ENCODE measurements at places on chromosomes 2 and 18.

- H3K27me3 ChIP-seq: no peaks in the 10 kb centered on the region
- H3K27ac ChIP-seq: no peak overlapping the region
- no peak for DNase-seq
- no peaks in the 10 kb centered on the region for H3K4me1 ChIP-seq
These were observed 13.1 kb upstream of the PPP1R1C start for GRCh38 chr2:181972431-181973170.

GRCh38 chr2:235268535-235268934, 225.3 kb upstream of the AGAP1 start:
- no peaks in the 10 kb centered on the region for H3K27me3 ChIP-seq
- no peak overlapping the region for H3K27ac ChIP-seq
- H3K36me3 ChIP-seq: no peaks in the 10 kb centered on the region
- no peak overlapping the region for H3K4me3 ChIP-seq

DNA sequence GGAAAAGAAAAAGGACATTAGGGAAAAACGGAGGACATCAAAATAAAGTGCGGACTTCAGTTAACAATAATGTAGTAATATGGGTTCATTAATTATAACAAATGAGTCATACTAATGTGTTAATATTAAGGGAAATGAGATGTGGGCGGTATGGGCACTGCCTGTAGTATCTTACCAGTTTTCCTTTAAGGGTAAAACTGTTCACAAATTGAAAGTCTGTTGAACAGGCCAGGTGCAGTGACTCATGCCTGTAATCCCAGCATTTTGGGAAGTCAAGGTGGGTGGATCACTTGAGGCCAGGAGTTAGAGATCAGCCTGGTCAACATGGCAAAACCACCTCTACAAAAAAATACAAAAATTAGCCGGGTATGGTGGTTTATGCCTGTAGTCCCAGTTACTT, 56.8 kb upstream of the PMAIP1 start:
- DNase-seq: no peak
- H3K4me3 ChIP-seq: no peak overlapping the region
- H3K27me3 ChIP-seq: no peaks in the 10 kb centered on the region

- H3K36me3 ChIP-seq: no peaks in the 10 kb centered on the region
- H3K4me1 ChIP-seq: peaks cover 25% of the 10 kb centered on the region
These were observed 38.7 kb downstream of the INPP4A start for GRCh38 chr2:98483257-98483861.

DNA sequence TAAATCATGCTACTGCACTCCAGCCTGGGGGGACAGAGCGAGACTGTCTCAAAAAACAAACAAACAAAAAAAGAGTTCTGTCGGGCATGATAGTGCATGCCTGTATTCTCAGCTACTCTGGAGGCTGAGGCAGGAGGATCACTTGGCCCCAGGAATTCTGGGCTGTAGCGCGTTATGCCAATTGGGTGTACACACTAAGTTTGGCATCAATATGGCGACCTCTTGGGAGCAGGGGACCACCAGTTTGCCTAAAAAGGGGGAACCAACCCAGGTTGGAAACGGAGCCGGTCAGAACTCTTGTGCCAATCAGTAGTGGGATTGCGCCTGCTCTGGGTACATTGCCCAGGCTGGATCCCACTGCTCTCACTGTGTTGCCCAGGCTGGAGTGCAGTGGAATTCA, 49.7 kb downstream of the SDC1 start:
- H3K4me1 ChIP-seq: peaks cover 10% of the 10 kb centered on the region
- no peak for DNase-seq
- H3K27me3 ChIP-seq: no peaks in the 10 kb centered on the region
- H3K4me3 ChIP-seq: no peak overlapping the region

- no peak overlapping the region for H3K4me3 ChIP-seq
- H3K4me1 ChIP-seq: no peaks in the 10 kb centered on the region
- DNase-seq: no peak
- no peaks in the 10 kb centered on the region for H3K36me3 ChIP-seq
These were observed 236.3 kb downstream of the ACKR3 start for GRCh38 chr2:236805800-236806531.

DNA sequence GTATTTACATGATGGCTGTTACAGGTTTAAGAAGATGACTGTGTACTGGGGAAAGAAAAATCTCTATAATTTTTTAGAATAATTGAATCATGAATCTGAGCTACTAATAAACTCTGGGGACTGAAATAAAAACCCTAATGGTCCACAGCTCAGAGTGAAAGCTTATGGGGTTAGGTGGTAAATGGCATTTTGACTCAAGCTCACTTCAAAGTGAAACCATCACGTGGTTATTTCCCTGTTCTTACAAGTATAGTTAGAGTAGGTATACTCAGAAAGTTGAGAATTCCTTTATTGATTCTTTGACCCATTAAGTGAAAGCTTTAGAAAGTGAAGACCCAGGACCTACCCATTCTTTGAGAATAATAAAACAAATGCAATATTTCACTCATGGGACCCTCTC, 626.2 kb upstream of the SETBP1 start:
- H3K4me3 ChIP-seq: no peak overlapping the region
- no peak overlapping the region for H3K27ac ChIP-seq
- H3K4me1 ChIP-seq: no peaks in the 10 kb centered on the region
- H3K27me3 ChIP-seq: no peaks in the 10 kb centered on the region

GRCh38 chr2:188787658-188788240, 186.4 kb upstream of the COL3A1 start:
- H3K4me1 ChIP-seq: peaks cover 9% of the 10 kb centered on the region
- no peak for DNase-seq
- H3K27me3 ChIP-seq: no peaks in the 10 kb centered on the region
- no peak overlapping the region for H3K27ac ChIP-seq

DNA sequence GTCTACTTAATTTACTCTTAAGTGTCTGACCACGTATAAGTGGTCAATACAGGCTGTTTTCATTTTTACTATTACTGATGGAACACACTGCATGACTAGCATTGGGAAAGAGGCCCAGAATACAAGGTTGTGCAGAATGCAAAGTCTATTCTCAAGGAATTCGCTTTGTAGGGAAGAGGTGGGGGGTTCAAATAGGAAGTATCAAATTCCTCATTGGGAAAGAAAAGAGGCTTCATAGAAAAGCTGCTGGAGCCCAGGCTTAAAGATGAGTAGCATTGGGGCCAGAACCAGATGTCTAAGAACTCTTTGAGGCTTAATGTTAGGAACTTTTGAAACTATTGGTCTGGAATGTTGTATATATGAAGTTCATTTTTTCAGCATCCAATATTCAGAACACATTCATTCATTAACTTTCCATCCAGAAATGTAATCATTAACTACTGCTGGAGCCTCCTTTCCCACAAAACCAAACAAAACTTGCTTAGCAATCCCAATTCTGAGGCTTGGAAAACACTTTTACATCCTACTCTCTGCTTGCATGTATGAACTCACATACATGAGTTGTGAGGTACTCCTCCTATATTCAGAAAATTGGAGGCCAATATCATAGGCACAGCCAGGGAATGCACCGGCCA, 994 bp upstream of the LRATD1 start:
- H3K27ac ChIP-seq: no peak overlapping the region
- peaks cover 9% of the 10 kb centered on the region for H3K4me1 ChIP-seq
- H3K27me3 ChIP-seq: no peaks in the 10 kb centered on the region
- DNase-seq: no peak
- H3K36me3 ChIP-seq: no peaks in the 10 kb centered on the region

GRCh38 chr2:16617282-16618266, 48.1 kb downstream of the CYRIA start:
- no peaks in the 10 kb centered on the region for H3K36me3 ChIP-seq
- H3K27me3 ChIP-seq: no peaks in the 10 kb centered on the region
- peak; percentile 35 for DNase-seq
- peak overlapping the region; percentile 22 for H3K27ac ChIP-seq
- H3K4me3 ChIP-seq: no peak overlapping the region

- H3K4me1 ChIP-seq: no peaks in the 10 kb centered on the region
- DNase-seq: no peak
- no peaks in the 10 kb centered on the region for H3K36me3 ChIP-seq
- no peaks in the 10 kb centered on the region for H3K27me3 ChIP-seq
- H3K4me3 ChIP-seq: no peak overlapping the region
These were observed 203.4 kb upstream of the RND3 start for GRCh38 chr2:150690870-150691269.

DNA sequence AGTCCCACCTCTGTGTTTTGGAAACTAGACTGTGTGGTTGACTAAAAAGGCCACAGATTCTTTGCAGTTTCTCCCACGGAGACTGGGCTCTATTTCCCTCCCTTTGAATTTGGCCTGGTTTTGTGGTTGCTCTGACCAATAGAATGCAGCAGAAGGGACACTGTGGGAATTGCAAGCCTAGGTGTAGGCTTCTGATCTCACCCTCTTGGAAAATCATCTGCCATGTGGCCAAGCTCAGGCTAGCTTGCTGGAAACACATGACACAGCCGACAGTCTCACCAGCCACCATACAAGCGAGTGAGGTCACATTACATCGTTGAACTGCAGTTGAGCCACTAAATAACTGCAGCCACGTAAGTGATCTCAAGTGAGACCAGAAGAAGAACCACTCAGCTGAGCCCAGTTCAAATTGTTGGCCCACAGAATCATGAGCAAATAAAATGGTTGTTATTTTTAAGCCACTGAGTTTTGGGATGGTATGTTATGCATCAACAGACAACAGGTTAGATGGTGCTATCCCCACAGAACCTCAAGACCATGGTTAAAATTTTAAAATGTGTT, 319.1 kb upstream of the MEX3C start:
- no peaks in the 10 kb centered on the region for H3K4me1 ChIP-seq
- H3K36me3 ChIP-seq: no peaks in the 10 kb centered on the region
- no peak overlapping the region for H3K27ac ChIP-seq
- H3K4me3 ChIP-seq: no peak overlapping the region

DNA sequence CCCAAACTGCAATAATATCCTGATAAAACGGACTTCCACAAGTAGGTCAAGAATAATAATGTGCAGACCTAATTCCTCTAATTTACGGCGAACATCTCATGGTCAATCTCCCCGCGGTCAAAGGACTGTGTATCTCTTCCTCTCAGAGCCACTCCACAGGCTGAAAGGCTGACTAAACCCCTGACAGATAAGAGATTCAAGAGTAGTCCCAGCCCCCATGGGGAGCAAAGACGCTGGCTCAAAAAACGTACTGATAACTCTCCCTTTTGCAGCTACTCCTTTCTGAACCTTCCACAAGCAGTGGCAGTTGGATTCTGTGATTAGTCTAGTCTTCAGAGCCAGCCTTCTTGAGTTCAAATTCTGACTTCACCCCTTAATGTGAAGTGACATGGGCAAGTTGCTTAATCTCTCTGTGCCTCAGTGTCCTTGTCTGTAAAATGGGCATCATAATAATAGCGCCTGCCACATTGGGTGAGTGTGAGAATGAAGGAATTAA, 19.7 kb upstream of the IL18R1 start:
- no peak overlapping the region for H3K27ac ChIP-seq
- H3K36me3 ChIP-seq: no peaks in the 10 kb centered on the region
- no peaks in the 10 kb centered on the region for H3K4me1 ChIP-seq
- no peaks in the 10 kb centered on the region for H3K27me3 ChIP-seq

- no peak overlapping the region for H3K27ac ChIP-seq
- DNase-seq: no peak
- no peak overlapping the region for H3K4me3 ChIP-seq
- H3K36me3 ChIP-seq: no peaks in the 10 kb centered on the region
- no peaks in the 10 kb centered on the region for H3K27me3 ChIP-seq
- peaks cover 18% of the 10 kb centered on the region for H3K4me1 ChIP-seq
These were observed 27.0 kb downstream of the FOSL2 start for GRCh38 chr2:28419443-28420270.

GRCh38 chr18:9319333-9319732, 15.2 kb upstream of the TWSG1 start:
- no peaks in the 10 kb centered on the region for H3K36me3 ChIP-seq
- H3K27ac ChIP-seq: no peak overlapping the region
- DNase-seq: no peak

DNA sequence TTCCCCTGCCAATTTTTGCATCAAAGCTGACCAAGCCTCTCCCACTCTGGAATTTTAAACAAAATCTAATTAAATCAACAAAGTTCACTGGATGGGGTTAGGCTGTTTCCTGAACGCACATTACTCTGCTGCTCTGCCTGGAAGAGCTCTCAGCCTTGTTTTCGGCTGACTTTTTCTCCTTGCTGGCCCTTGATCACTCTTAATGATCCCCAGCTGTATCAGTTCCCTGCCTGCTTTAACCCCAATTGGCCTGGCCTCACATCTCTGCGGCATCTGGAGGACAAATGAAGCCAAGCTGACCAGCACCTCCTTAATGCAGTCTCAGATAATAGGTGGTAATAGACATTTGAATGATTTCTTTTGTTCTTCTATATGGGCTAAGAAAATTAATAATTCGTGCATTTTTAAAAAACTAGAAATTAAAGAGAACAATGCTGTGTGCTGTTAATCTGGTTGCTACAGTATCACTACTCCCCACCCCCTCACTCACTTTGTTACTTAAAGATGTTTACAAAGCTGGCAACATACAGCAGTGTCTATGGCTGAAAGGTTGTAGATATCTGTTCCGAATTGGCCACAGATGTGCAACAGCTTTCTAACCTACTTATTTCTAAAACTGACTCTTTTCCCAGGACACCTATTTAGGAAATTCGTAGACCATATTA, 415.2 kb upstream of the KCNH7 start:
- no peaks in the 10 kb centered on the region for H3K36me3 ChIP-seq
- no peaks in the 10 kb centered on the region for H3K4me1 ChIP-seq
- no peaks in the 10 kb centered on the region for H3K27me3 ChIP-seq
- no peak overlapping the region for H3K27ac ChIP-seq
- DNase-seq: no peak

DNA sequence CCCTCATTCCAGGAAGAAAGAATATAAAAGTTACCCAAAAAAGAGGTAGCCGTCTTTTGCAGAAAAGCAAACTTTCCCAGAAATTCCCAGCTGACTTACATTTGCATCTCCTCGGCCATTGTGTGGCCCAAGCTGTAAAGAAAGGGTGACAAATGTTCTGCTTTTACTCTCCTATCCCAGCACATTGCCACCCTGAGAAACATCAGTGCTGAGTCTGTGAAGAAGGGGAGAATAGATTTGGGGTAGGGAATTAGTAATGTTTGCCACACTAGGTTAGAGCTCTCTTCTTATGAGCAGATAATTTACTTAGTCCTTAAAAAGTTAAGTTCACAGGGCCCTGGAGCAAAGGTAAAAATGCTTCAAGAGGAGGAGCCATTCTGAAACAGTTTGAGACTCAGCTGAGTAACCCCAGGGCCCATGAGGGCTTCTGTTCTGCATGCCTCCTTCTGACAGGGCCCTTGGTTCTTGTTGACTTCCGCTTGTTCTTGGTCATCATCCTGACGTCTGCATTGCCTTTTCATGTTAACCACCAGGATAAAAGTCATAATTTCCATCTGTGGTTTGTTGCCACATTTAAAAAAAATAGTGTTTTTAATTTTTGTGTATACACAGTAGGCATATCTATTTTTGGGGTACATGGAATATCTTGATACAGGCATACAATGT, 550.7 kb downstream of the RNF144A start:
- no peaks in the 10 kb centered on the region for H3K4me1 ChIP-seq
- DNase-seq: no peak
- H3K36me3 ChIP-seq: no peaks in the 10 kb centered on the region
- no peak overlapping the region for H3K27ac ChIP-seq

- H3K4me1 ChIP-seq: no peaks in the 10 kb centered on the region
- H3K27me3 ChIP-seq: no peaks in the 10 kb centered on the region
- no peak overlapping the region for H3K4me3 ChIP-seq
- H3K27ac ChIP-seq: no peak overlapping the region
- DNase-seq: no peak
These were observed 53.6 kb upstream of the CAB39 start for GRCh38 chr2:230658877-230659652.

GRCh38 chr2:101386599-101387150, 628 bp downstream of the CREG2 start:
- no peaks in the 10 kb centered on the region for H3K36me3 ChIP-seq
- no peak for DNase-seq
- H3K4me3 ChIP-seq: peak overlapping the region; percentile 46
- no peaks in the 10 kb centered on the region for H3K4me1 ChIP-seq
- no peak overlapping the region for H3K27ac ChIP-seq

GRCh38 chr2:166115589-166115988, 12.2 kb downstream of the SCN1A start:
- no peaks in the 10 kb centered on the region for H3K4me1 ChIP-seq
- no peaks in the 10 kb centered on the region for H3K36me3 ChIP-seq
- no peak for DNase-seq
- H3K27me3 ChIP-seq: no peaks in the 10 kb centered on the region

Measured in pancreas (tissue), 10 donors.